ENCODE measurements at places on chromosomes 7 and 10. TPM values are rescaled to one million over a fixed set of nuclear protein-coding genes. Genes with fewer than 3 reads are reported as not detected.

GRCh38 chr10:102643336-102644065 lies 778 bp upstream of the TRIM8 start:
- peaks cover 30% of the 10 kb centered on the region for H3K27me3 ChIP-seq
- H3K4me3 ChIP-seq = peak overlapping the region; percentile 93
- H3K36me3 ChIP-seq = no peaks in the 10 kb centered on the region

DNA sequence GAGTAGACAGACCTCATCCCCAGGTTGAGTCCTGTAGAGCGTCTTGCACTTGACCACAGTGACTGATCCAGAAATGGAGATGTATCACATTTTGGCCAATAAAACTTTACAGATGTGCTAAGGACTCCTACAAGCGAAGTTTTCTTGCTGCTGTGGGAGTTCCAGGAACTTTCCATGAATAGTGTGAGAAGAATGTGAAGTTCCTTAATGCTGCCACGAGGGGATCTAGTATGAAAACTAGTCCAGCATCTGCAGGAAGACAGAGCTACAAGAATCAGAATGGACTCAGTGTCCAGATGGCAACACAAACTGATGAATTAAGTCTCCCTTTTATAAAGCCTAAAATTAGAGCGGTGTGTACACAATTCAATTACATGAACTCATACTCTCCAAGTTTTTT lies 14.8 kb upstream of the LSM8 start:
- no peaks in the 10 kb centered on the region for H3K36me3 ChIP-seq
- H3K27me3 ChIP-seq = no peaks in the 10 kb centered on the region
- no peak for DNase-seq
- no peak overlapping the region for H3K27ac ChIP-seq

DNA sequence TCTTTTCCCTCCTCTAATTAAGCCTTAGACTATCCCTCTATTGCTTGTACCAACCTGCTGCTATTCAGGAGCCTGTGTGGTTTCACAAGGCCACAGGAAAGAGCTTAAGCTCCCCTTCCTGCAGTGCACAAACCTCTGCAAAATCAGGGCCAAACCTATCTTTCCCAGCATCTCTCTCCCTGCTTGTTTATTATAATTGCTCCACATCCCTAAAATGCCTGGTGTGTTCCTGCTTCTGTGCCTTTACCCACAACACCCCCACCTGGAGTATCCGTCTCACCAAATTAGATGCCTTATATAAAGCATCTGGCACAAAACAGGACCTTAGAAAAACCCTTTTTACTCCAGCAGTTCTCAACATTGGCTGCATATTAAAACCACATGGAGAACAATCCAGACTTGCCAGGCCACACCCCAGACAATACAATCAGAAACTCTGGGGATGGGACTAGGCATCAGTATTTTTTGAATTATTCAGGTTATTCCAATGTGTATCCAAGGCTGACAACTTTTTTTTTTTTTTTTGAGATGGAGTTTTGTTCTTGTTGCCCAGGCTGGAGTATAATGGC lies 16.7 kb downstream of the SEC31B start:
- H3K27me3 ChIP-seq = peaks cover 2% of the 10 kb centered on the region
- H3K36me3 ChIP-seq = peaks cover 8% of the 10 kb centered on the region
- peaks cover 5% of the 10 kb centered on the region for H3K4me1 ChIP-seq
- H3K27ac ChIP-seq = no peak overlapping the region
- DNase-seq = no peak
- H3K4me3 ChIP-seq = no peak overlapping the region

DNA sequence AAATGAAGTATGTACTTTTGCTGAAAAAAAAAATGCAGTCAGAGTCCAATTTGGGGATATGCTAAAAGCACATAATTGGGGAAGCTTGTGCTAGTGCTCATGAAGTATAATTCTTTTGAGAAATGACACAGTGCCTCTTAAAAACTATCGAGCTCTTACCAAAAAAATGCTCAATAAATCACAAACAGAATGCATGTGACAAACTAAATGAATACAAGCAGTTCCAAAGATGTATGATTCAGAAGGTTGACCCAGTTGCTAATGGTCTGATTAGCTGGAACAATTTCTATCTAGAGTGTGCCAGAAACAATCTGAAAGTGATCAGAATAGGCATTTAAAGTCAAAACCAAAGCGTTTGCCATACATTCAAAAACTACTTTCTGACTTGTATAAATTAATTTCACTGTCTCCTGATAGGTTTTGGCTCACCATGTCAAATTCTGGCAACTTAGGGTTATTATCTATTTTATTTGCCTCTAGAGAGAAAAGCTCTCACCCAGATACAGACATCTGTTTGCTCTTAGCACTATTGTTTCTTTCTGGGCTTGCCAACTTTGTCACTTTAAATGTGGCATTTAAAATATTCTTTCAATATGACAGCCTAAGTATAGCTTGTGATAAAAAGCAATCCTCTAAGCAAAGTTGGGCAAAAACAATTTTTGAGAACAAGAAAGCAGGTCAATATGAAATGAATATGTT lies 114.7 kb upstream of the AHR start:
- H3K27me3 ChIP-seq = no peaks in the 10 kb centered on the region
- no peak for DNase-seq
- H3K4me3 ChIP-seq = no peak overlapping the region
- H3K27ac ChIP-seq = no peak overlapping the region

- no peak for DNase-seq
- no peak overlapping the region for H3K27ac ChIP-seq
- peaks cover 21% of the 10 kb centered on the region for H3K27me3 ChIP-seq
- no peak overlapping the region for H3K4me3 ChIP-seq
These were observed 23.3 kb upstream of the LRRC4 start for GRCh38 chr7:128054511-128054910.

- peak overlapping the region; percentile 44 for H3K4me3 ChIP-seq
- H3K27me3 ChIP-seq = peaks cover 20% of the 10 kb centered on the region
- peak; percentile 62 for DNase-seq
- H3K36me3 ChIP-seq = peaks cover 28% of the 10 kb centered on the region
- H3K4me1 ChIP-seq = peaks cover 18% of the 10 kb centered on the region
- peak overlapping the region; percentile 81 for H3K27ac ChIP-seq
These were observed 81.6 kb upstream of the SAMD8 start for GRCh38 chr10:75029857-75030256.

- H3K36me3 ChIP-seq = no peaks in the 10 kb centered on the region
- no peaks in the 10 kb centered on the region for H3K27me3 ChIP-seq
- no peak overlapping the region for H3K4me3 ChIP-seq
- no peak overlapping the region for H3K27ac ChIP-seq
- H3K4me1 ChIP-seq = peaks cover 13% of the 10 kb centered on the region
- no peak for DNase-seq
These were observed 9.4 kb downstream of the PTEN start for GRCh38 chr10:87872828-87873227.

- no peak overlapping the region for H3K27ac ChIP-seq
- no peak overlapping the region for H3K4me3 ChIP-seq
- H3K4me1 ChIP-seq = no peaks in the 10 kb centered on the region
- H3K36me3 ChIP-seq = no peaks in the 10 kb centered on the region
- H3K27me3 ChIP-seq = peaks cover 3% of the 10 kb centered on the region
These were observed 178.5 kb downstream of the GNAI1 start for GRCh38 chr7:80313067-80313626.

CRHR2 gene
- total RNA-seq = 2.4 TPM

DOCK1 gene
- 19.7 TPM for total RNA-seq

Measured in glutamatergic neuron (in vitro differentiated cells).